Cerebellar cortex (tissue), 1 donor: ENCODE measurements at places on chromosomes 6 and 20.

GRCh38 chr6:16570221-16570553, 191.1 kb downstream of the ATXN1 start:
- DNase-seq: no peak

DNA sequence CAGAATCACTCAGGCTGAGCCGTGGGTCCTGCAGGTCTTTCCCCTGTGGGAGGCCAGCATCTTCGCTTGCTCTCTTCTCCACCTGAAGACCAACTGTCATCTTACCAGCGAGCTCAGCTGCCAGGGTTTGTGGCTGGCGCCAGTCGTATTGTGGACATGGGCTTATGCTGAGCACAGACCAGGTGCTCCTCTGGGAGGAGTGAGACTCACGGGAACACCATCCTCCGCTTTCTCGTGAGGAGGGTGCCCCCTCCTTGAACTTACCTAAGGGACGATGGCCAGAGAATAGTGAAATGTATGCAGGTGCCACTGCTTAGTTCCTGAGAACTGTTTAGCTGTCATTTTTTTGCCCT, 17.1 kb downstream of the WRNIP1 start:
- peak; percentile 46 for DNase-seq

- no peak for DNase-seq
Observed at GRCh38 chr6:39882531-39882899, 51.7 kb downstream of the MOCS1 start.

GRCh38 chr20:51327251-51327841, 215.2 kb downstream of the NFATC2 start:
- DNase-seq: no peak

DNA sequence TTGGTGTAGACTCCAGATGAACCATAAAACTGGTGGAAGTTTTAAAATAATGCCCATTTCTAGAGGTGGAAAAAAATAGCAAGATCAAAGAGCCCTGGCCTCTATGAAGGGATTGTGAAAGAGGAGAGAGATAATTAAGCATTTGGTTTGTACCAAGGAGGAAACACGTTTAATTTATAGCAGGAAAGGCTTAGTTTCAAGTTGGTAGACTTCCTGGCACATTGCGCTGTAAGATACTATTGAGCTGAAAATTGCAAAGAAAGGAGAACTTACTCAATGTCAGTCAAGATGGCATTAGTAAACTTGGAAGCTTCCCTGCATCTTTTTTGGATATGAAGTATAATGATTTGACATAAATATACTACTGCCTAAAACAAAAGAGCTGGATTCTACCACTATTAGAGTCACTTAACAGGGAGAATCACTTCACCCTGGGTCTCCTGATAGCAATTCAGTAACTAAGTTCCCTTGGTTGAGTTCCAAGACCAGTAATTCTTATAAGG, 24.4 kb downstream of the MARCKS start:
- DNase-seq: no peak

- no peak for DNase-seq
Observed at GRCh38 chr20:46324379-46324778, 16.1 kb upstream of the CDH22 start.

GRCh38 chr6:22637782-22638181, 68.4 kb downstream of the HDGFL1 start:
- no peak for DNase-seq

GRCh38 chr6:112372226-112372806, 25.2 kb downstream of the RFPL4B start:
- DNase-seq: no peak
